ENCODE measurements at places on chromosomes 16 and 17.

DNA sequence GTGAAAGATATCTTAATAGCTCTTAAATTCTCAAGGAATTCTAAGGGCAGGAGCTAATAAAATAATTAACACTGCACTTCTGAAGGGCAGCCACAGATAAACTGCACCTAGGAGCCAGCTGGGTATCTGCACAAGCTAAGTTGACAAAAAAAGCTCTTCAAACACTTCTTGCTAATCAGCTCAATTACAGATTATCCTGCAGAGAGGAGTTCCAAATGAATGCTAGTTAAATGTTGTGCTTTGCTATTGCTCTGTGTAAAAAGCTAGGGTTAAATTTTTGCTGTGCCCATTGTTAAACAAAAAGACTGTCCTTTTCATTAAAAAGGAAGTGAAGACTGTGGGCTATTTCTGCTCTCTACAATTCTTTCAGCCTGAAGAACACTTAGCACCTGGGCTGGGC, 158.5 kb upstream of the SHISA6 start:
- DNase-seq = no peak

- DNase-seq = no peak
Measured at GRCh38 chr17:74218436-74218835, 5.1 kb downstream of the TTYH2 start.

GRCh38 chr17:12622726-12623125, 43.0 kb upstream of the MYOCD start:
- no peak for DNase-seq

GRCh38 chr16:54964239-54964638, 33.6 kb downstream of the IRX5 start:
- DNase-seq = no peak

DNA sequence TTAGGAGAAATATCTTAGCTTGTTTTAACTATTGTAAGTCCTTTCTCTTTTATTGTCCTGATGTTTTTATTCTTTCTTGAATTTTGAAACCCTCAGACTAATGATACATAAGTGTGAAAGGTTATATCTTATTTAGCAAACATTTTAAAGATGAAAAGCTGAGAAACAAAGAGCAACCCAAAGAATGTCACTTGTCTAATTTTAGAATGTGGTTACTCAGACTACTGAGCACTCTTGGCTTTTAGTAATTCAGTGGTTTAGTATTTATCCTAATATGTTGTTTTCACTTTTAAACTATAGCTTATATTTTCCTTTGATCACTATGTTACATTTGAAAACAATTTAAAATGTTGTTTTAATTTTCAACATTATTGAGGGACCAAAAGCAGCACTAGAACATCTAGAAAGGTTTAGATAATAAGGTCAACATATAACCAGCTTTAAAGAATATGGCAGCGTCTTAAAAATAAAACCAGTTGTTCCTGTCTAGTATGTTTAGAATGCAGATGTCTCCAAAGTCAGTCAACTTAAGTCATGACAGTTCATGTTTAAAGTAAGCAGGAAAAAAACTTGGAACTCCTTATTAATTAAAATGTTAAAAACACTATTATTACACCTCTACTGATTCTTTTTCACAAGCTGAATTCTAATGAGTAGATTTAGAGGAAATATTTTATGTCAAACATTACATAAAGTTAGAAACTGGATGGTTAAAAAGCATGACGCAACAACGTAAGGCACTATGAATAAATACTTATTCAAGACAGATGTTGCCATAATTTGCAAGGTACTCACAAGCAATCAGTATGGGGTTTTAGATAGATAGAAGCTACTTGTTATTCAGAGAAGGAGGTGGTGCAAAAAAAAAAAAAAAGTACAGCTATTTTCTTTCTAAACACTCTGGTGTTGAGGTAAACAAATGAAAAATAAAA, 2.4 kb downstream of the MBTD1 start:
- no peak for DNase-seq

DNA sequence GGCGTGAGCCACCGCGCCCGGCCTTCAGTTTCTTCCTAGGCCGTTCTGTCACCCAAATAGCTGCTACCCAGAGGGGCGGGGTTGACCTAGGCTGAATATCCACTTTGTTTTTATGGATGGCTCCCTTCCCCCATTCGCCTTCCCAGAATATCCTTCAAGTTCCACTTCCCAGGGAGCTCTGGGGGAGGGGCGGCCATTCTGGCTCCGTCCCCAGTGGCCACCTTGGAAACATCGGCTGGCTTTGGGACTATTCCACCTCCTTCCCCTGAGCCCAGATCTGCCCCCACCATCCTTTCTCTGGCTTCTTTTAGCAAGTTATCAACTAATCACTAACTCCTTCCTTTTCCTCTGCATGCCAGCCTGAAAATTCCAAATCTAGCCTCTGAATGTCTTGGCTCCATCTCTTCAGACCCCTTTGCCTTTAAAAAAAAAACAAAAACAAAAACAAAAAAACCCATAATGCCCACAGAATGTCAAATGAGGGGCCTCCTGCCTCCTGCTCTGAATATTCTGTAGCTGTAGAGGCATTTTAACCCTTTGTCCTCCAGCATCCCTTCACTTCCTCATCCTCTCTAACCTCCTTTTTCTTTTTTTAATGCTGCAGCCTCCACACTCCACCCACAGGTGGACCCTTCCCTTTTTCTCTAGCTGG, 6.4 kb downstream of the ATP1B2 start:
- no peak for DNase-seq

DNA sequence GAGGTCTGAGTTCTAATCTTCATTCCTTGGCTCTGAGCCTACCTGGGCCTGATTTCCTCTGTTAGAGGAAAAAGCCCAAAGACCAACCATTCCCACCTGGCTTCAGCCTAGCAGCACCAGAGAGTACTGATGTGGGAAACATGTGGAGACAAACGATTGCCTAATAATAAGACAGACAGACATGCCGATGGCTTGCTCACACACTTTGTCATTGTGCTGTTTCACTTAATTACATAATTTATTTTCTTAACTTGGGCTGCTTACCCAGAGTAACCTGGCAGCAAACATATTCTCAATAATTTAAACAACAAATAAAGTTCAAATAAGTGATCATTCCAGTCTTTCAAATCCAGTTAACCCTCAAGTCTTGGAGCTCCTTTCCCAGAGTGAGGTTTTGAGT, 83.4 kb downstream of the MAF start:
- no peak for DNase-seq

DNA sequence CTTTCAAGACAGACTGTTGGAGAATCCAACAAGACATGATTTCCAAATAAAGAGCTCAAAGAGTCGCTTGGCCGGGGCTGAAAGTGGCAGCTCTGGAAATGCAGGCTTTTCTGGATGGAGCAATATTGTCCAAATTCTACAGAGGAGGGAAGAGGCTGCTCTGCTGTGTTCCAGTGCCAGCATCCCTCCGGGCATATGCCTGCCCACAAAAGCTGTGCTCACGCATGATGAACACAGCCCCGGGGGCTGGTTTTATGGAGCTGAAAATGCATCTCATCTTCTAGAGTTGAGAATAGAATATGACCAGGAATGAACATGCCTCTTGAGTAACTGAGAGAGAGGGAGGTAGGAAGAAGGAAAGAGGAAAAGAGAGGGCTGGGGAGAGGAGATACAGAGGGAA, 74.7 kb upstream of the TOX3 start:
- no peak for DNase-seq

DNA sequence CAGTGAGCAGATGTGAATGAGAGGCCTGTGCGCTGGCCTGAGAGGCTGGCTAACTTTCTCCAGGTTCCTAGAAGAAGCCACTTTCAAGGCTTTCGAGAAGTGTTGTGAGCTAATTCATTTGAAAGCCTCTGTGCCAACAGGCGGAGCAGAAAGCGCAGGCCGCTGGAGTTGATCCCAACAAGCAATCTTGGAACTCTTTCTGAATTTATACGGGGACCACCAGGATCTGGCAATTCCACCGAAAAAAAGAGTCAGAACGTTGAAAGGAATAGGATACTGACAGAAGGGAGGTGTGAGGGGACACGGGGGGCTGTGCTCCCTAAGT, 71.3 kb upstream of the METRNL start:
- no peak for DNase-seq

GRCh38 chr17:2380950-2381649, 19.8 kb downstream of the MNT start:
- no peak for DNase-seq

- DNase-seq = no peak
Measured at GRCh38 chr17:78960928-78961327, 18.8 kb downstream of the LGALS3BP start.

- DNase-seq = no peak
Measured at GRCh38 chr17:6084311-6085161, 14.4 kb downstream of the WSCD1 start.

- DNase-seq = no peak
Measured at GRCh38 chr16:46736695-46737094, 11.4 kb downstream of the MYLK3 start.

GRCh38 chr16:28205117-28205899, 6.5 kb downstream of the XPO6 start:
- DNase-seq = no peak

- no peak for DNase-seq
Measured at GRCh38 chr17:82922646-82923045, 82.8 kb upstream of the ZNF750 start.

DNA sequence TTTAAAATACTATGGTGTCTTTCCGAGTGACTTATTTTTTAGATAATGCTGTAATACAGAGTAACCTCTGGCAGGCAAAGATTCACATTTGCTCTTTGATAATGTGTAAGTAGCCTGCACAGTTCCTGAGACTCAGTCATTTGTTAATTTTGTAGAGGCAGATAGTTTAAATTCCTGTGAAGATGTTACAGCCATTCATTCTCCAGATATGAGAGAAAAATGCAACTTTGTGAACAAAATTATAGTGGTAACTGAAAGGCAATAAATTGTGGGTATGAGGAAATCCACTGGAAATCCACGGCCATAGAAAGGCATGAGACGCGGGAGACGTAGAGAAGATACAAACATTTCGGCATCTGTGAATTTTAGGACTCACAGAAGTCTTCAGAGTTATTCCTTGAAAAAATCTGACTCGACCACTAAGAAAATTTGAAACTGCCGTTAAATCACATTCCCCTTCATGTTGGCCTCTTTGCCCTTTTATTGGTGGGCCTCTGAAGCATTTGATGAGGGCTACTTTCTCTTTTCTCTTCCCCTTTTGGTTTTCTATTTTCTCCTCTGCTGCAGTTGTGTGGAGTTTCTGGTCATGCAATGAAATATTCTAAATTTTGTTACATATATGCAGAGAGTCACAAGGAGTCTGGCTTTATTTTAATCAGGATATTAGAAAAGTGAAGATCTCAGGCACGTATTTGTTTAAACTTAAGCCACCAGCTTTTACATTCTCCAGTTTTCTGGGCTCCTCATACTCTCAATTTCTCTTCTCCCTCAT, 18.8 kb downstream of the HS3ST3A1 start:
- DNase-seq = no peak

- no peak for DNase-seq
Measured at GRCh38 chr17:68513932-68514331, 1.7 kb downstream of the PRKAR1A start.

- no peak for DNase-seq
Measured at GRCh38 chr16:12721841-12722421, 81.8 kb downstream of the CPPED1 start.

DNA sequence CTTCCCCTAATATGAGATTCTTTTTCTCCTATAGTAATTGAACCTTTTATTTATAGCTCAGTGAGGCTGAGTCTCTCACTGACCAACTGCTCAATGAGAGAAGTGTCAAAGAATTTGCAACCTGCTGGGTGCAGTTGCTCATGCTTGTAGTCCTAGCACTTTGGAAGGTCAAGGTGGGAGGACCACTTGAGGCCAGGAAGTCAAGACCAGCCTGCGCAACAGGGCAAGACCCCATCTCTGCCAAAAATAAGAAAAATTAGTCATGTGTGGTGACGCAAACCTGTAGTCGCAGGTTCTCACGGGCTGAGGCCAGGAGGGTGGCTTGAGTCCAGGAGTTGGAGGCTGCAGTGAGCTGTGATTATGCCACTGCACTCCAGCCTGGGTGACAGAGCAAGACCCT, 30.9 kb upstream of the CRYBA1 start:
- DNase-seq = no peak

- no peak for DNase-seq
Measured at GRCh38 chr17:67229109-67229955, 15.7 kb downstream of the HELZ start.

GRCh38 chr17:64154717-64155116, 24.8 kb upstream of the ERN1 start:
- DNase-seq = no peak

- DNase-seq = no peak
Measured at GRCh38 chr17:31845291-31845690, 13.8 kb downstream of the COPRS start.

DNA sequence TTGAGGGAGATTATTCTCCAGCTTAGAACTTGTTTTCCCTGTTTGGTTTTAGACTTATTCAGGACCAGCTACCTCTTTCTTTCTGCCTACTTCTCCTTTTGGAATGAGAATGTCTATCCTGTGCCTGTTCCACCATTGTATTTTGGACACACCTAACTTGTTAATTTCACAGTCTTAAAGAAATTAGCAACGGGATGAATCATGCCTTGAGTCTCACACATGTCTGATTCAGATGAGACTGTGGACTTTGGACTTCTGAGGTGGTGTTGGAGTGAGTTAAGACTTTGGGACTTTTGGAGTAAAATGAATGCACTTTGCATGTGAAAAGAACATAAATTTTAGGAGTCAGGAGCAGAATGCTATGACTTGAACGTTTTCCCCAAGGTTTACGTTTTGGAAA, 581.4 kb downstream of the CDH11 start:
- no peak for DNase-seq

DNA sequence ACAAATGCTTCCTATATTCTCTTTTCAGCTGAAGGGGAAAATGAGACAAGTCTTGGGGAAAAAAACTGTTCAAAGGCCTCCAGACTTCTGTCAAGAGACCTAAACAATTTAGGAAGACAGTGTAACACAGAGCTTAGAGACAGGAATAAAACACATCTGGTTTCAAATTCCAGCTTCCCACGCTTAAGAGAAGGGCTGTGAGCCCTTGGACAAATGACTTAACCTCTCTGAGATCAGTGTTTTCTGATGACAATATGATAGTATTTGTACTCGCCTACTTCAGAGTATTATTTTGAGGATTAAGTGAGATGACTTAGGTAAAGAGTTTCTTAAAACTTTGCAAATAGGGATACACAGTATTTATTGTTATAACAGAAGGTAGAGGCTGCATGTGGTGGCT, 29.5 kb downstream of the SMURF2 start:
- no peak for DNase-seq

Data from activated CD4-positive, alpha-beta T cell treated with anti-CD3 and anti-CD28 coated beads, Interleukin-2, amount 50 U/mL, for 1 hour (primary cell).